Thoracic aorta (tissue), 2 donors: ENCODE measurements at places on chromosomes 12 and 14. TPM values are rescaled to one million over a fixed set of nuclear protein-coding genes. Genes with fewer than 3 reads are reported as not detected.

CEBPE gene
- total RNA-seq: not detected

GRCh38 chr14:35420036-35420811, 15.7 kb upstream of the NFKBIA start:
- peak overlapping the region; percentile 44 for H3K27ac ChIP-seq
- H3K4me3 ChIP-seq: no peak overlapping the region
- no peaks in the 10 kb centered on the region for H3K36me3 ChIP-seq
- no peak for DNase-seq
- no peaks in the 10 kb centered on the region for H3K27me3 ChIP-seq

GRCh38 chr12:39777465-39777864, 157.9 kb upstream of the ABCD2 start:
- no peaks in the 10 kb centered on the region for H3K4me1 ChIP-seq
- no peaks in the 10 kb centered on the region for H3K36me3 ChIP-seq
- H3K4me3 ChIP-seq: no peak overlapping the region
- no peak for DNase-seq
- no peaks in the 10 kb centered on the region for H3K27me3 ChIP-seq

DNA sequence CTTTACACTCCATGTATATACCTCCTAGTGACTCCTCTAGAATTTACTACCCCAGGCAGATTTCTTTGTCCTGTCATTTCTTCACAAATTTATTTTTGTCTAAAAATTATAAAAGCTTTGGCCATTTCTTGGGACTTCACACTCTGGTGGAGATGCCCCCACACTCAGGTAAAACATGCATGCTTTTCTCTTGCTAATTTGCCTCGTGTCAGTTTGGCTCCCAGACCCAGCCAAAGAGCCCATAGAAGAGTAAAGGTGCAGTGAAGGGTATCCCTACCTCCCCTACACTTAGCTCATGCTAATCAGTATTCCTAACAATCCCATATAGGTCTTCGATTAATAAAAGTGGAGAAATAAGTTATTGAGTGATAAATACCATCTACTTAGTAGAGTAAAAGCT, 256.5 kb upstream of the KRR1 start:
- no peak overlapping the region for H3K4me3 ChIP-seq
- no peak overlapping the region for H3K27ac ChIP-seq
- H3K27me3 ChIP-seq: no peaks in the 10 kb centered on the region
- no peaks in the 10 kb centered on the region for H3K4me1 ChIP-seq

DNA sequence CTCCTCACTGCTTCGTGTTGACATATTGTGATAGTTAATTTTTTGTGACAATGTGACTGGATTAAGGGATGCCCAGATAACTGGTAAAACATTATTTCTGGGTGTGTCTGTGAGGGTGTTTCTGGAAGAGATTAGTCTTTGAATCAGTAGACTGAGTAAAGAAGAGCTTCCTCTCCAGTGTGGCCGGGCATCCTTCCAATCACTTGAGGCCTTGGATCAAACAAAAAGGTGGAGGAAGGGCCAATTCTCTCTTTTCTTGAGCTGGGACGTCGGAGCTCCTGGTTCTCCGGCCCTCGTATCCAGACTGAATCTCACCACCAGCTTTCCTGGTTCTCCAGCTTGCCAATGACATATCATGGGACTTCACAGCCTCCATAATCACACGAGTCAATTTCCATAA, 240.4 kb downstream of the CHST11 start:
- H3K36me3 ChIP-seq: no peaks in the 10 kb centered on the region
- H3K4me3 ChIP-seq: no peak overlapping the region
- H3K4me1 ChIP-seq: peaks cover 57% of the 10 kb centered on the region
